ENCODE measurements at places on chromosomes 5 and 9. TPM values are rescaled to one million over a fixed set of nuclear protein-coding genes. Genes with fewer than 3 reads are reported as not detected.

- DNase-seq, result no peak
- H3K4me1 ChIP-seq, result no peaks in the 10 kb centered on the region
- H3K36me3 ChIP-seq, result no peaks in the 10 kb centered on the region
- H3K27me3 ChIP-seq, result no peaks in the 10 kb centered on the region
- no peak overlapping the region for H3K27ac ChIP-seq
- no peak overlapping the region for H3K4me3 ChIP-seq
Measured at GRCh38 chr9:12817702-12818101, 42.9 kb downstream of the LURAP1L start.

- H3K36me3 ChIP-seq, result no peaks in the 10 kb centered on the region
- no peaks in the 10 kb centered on the region for H3K27me3 ChIP-seq
- no peak overlapping the region for H3K27ac ChIP-seq
- H3K4me1 ChIP-seq, result no peaks in the 10 kb centered on the region
Measured at GRCh38 chr9:24986331-24986730, 440.6 kb upstream of the IZUMO3 start.

ZDHHC11 gene
- 7.2 TPM for total RNA-seq

DNA sequence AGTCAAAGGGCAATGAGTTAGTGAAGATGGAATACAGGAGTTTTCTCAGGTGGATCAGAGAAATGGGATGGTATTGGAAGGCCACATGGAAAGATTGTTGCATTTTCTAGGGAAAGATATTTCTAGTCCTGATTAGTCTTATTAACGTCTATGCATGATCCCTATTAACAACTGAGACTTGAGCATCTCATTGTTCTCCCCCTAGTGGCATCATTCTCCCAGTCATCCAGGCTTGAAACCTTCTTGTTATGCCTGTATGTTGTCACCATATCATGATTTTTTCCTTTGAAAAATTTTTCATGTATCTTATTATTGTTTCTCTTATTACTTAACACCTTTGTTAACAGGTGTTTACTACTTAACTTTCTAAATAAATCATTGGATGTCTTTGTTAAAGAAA lies 34.4 kb downstream of the KIF2A start:
- H3K36me3 ChIP-seq, result peaks cover 9% of the 10 kb centered on the region
- DNase-seq, result no peak
- H3K4me1 ChIP-seq, result peaks cover 28% of the 10 kb centered on the region
- no peak overlapping the region for H3K4me3 ChIP-seq
- H3K27me3 ChIP-seq, result no peaks in the 10 kb centered on the region

DNA sequence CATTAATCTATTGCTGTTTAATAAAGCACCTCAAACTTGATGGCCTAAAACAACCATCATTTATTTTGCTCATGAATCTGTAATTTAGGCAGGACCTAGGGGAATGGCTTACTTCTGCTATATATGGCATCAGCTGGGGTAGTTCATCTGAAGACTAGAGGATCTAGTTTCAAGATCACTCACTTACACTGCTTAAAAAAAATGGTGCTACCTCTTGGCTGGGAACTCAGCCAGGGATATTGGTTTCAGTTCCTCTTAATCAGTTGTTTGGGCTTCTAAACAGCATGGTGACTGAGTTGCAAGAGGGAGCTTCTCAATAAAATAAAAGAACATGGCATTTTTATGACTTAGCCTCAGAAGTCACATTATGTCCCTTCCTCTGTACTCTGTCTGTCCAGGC lies 142.0 kb downstream of the FAM114A2 start:
- H3K36me3 ChIP-seq, result no peaks in the 10 kb centered on the region
- no peaks in the 10 kb centered on the region for H3K27me3 ChIP-seq
- H3K27ac ChIP-seq, result no peak overlapping the region

DNA sequence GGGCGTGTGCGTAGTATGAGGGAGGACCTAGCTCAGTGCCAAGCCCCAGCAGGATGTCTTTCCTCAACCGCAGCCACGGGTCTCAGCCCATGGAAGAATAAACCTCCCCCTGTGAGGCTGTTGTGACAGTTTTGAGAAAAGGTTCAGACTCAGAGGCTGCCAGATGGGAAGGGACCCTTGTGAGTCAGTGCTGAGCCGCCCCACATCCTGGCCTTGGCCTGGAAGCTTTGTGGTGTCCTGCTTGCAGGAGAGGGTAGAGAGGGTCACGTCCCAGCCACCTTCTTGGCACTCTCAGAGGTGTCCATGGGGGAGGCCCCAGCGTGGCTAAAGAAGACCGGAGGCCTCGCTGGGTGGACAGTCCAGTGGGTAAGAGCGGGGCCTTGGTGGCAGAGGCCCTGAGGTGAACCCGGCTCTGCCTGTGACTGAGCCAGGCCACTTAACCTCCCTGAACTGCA lies 2.8 kb downstream of the GRHPR start:
- no peaks in the 10 kb centered on the region for H3K27me3 ChIP-seq
- peaks cover 7% of the 10 kb centered on the region for H3K36me3 ChIP-seq
- no peak overlapping the region for H3K4me3 ChIP-seq
- no peak for DNase-seq
- H3K27ac ChIP-seq, result no peak overlapping the region
- peaks cover 20% of the 10 kb centered on the region for H3K4me1 ChIP-seq

CDKN2B gene
- 0.09 TPM for total RNA-seq

DNA sequence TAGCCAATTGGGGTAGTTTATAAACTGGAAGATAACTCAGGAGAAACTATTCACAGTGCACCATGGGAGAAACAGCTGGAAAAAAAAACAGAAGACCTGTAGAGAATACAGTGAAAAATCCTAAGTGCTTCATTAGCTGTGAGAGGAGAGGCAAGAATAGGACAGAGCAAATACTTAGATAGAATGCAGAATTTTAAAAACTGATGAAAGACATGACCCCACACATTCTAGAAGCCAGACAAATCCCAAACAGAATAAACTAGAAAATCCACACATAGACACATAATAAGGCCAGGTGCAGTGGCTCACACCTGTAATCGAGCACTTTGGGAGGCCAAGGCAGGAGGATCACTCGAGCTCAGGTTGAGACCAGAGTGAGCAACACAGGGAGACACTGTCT lies 7.5 kb upstream of the FAM151B start:
- no peaks in the 10 kb centered on the region for H3K36me3 ChIP-seq
- no peak overlapping the region for H3K4me3 ChIP-seq
- H3K27me3 ChIP-seq, result no peaks in the 10 kb centered on the region
- no peak for DNase-seq

DNA sequence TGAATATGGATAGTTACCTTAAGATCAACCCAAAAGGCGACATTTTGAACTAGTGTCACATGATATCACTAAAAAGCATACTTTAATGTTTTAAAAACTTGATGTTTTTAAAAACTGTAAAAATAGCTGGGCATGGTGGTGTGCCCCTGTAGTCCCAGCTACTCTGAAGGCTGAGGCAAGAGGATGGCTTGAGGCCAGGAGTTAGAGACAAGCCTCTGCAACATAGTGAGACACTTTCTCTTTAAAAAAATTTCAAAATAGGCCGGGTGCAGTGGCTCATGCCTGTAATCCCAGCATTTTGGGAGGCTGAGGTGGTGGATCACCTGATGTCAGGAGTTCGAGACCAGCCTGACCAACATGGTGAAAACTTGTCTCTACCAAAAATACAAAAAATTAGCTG lies 129.5 kb downstream of the NPR3 start:
- no peak overlapping the region for H3K27ac ChIP-seq
- no peak overlapping the region for H3K4me3 ChIP-seq
- no peaks in the 10 kb centered on the region for H3K27me3 ChIP-seq
- H3K36me3 ChIP-seq, result no peaks in the 10 kb centered on the region
- DNase-seq, result no peak

All from CD8-positive, alpha-beta memory T cell (primary cell).